Mesenteric fat pad (tissue), 1 donor: ENCODE measurements at places on chromosomes 5 and 9. TPM values are rescaled to one million over a fixed set of nuclear protein-coding genes. Genes with fewer than 3 reads are reported as not detected.

Gene GTF2H2
- 21.7 TPM for total RNA-seq

Gene GARIN3
- total RNA-seq = not detected

DNA sequence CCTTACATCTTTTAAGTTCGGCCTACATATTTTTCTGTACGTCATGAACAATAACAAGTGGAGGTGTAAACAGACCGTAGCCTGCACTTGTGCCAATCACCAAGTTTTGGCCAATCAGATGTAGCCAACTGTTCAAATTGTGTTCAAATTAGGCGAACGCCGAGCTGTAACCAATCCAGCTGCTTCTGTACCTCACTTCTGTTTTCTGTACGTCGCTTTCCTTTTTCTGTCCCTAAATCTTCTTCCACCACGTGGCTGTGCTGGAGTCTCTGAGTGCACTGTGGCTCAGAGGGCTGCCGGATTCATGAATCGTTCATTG, 26.4 kb downstream of the TRIM14 start:
- DNase-seq = no peak

DNA sequence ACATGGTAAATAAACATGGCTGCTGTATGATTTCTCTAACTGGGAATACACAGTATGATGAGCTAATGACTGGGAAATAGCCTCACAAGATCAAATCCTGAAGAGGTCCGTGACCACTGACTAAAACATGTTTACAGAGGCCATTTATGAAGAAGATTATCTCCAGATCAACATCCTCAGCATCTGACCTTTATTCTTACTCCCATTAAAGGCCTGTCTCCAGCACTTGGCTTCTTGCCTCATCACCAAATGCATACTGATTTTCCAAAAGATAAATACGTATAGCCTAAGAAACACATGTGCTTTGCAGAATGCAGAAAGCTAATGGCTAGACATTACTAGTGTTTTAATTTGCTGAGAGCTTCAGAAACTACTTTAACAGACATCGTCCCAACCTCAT, 108.0 kb upstream of the TSLP start:
- DNase-seq = no peak

Gene FGF1
- total RNA-seq = 9.9 TPM

DNA sequence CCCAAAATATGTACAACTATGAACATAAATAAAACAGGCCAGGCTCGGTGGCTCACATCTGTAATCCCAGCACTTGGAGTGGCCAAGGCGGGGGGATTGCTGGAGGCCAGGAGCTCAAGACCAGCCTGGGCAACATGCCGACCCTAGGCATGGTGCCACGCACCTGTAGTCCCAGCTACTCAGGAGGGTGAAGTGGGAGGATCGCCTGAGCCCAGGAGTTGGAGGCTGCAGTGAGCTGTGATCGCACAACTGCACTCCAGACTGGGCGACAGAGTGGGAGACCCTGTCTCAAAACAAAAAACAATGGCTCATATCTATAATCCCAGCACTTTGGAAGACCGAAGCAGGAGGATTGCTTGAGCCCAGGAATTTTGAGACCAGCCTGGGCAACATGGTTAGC, 1.5 kb downstream of the HAUS6 start:
- no peak for DNase-seq

DNA sequence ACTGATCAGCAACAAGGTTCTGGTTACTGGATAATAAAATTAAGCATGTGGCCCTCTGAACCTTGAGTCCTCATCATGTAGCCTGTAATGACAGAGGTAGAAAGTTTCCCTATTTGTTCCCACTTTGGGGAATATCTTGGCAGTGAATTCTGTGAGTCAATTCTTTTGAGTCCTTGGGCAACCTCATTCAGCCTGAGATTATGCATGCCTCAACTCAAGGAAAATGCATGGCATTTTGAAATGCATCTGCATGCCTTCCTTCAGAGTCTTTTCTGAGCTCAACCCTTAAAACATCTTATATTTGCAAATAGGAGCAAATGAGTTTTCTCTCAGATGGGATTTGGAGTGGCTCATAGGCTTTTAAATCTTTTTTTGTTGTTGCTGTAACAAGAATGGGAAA, 218.1 kb upstream of the CD180 start:
- no peak for DNase-seq

- DNase-seq = peak; percentile 53
Observed at GRCh38 chr5:160353379-160353778, 17.0 kb downstream of the C1QTNF2 start.

DNA sequence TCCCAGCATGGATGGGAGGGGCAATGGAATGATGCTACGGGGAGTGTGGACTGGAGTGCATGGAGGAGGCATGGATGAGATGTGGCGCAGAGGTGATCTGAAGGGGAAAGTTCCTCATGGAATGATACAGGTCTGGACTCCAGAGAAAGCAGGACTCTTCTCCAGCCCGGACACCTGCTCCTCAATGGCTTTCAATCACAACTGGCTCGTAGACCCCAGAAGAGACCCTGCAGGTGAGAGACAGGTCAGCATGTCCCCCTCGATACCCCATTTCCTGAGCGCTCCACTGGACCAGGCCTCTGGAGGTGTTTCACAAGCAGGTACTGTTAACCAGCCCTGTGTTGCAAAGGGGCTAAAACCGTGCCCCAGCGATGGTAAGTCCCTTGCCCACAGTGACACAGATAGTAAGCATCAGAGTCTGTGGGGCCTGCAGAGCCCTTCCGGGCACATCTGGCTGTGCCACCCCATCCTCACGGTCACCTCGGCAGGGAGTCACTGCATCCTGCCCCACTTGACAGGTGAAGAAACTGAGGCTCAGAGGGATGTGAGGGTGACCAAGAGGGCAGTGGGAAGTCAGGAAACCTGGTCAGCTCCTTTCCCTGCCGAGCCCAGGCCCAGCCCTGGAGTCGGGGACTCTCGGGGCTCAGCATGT, 5.5 kb upstream of the DPM2 start:
- no peak for DNase-seq
